Right forelimb (tissue), 1 donor: ENCODE measurements at places on chromosomes 5 and 9.

DNA sequence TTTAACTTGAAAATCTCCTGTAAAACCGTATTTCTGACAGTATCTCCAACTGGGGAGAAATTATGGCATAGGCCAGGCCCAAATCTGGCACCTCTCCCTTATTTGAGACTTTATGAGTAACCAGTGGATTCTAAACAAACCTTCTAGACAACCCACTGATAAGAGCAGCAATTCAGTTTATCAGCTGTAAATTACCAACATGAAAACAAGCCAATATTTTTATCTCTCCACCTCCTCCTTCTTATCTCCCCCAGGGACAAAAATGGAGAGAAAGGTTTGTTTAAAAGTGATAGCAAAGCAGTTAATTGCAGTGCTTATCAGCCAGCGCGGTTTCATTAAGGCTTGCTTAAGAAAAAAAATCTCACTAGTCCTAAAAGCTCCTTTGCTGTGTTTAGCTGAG, 53.8 kb downstream of the KCNV2 start:
- DNase-seq, result no peak

GRCh38 chr5:95730011-95730700, 980 bp upstream of the RHOBTB3 start:
- DNase-seq, result no peak

DNA sequence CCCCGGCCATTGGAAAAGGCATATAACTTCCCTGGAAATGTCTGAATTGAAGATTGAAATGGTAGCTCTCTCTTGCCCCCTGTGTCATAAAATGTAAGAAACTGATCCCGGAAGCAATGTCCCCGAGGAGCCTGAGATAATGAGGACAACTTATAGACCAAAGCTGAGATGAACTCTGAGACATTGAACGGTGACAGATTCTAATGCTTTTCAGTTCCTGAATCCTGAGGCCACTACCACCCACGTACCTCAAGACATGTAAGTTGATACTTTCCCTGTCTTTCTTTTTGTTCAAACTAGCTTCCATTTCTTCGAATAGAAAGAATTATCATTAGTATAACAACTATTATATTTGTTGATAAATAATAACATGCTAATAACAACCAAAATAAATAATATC, 51.0 kb downstream of the KIF4B start:
- no peak for DNase-seq

- DNase-seq, result no peak
Measured at GRCh38 chr5:41268894-41269293, 55.6 kb upstream of the C6 start.
